ENCODE measurements at places on chromosomes 6 and 20. TPM values are rescaled to one million over a fixed set of nuclear protein-coding genes. Genes with fewer than 3 reads are reported as not detected.

DNA sequence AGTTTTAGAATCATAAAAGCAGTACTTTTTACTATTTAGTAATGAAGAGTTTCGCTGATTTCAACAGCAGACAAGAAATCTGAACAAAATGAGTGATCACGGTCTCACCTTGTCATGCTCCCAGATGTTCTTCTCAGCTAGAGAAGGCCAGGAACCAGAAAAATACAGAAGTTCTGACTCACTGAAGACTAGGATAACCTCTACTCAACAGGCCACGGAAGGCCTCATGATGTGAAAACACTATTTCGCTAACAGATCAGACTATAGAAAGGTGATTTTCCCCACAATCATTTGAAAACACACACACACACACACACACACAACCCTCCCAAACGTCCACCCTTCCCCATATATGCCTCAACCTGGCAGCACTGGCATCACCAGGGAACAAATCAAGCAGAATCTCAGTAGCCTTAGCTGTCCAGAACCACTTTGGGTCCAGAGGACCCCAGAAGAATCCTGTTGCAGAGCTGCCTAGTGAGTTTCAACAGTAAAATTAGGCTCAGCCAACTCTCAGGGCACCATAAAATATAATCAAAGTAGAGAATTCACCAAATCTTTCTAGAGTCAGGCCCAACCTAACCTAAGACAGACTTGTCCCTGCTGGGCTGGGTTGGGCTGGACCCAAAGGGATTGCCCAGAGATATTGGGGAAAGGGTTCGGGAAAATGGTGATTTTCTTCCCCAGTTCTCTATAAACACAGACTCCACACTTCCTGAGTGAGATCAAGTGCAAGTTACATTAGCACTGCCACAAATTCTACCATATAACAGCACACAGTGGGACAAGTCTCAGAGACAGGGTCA lies 7.9 kb downstream of the EXOC2 start:
- no peaks in the 10 kb centered on the region for H3K27me3 ChIP-seq
- no peak overlapping the region for H3K4me3 ChIP-seq
- peak overlapping the region; percentile 32 for H3K27ac ChIP-seq
- H3K4me1 ChIP-seq, result no peaks in the 10 kb centered on the region

TSHZ2 gene
- 26.9 TPM for total RNA-seq

DNA sequence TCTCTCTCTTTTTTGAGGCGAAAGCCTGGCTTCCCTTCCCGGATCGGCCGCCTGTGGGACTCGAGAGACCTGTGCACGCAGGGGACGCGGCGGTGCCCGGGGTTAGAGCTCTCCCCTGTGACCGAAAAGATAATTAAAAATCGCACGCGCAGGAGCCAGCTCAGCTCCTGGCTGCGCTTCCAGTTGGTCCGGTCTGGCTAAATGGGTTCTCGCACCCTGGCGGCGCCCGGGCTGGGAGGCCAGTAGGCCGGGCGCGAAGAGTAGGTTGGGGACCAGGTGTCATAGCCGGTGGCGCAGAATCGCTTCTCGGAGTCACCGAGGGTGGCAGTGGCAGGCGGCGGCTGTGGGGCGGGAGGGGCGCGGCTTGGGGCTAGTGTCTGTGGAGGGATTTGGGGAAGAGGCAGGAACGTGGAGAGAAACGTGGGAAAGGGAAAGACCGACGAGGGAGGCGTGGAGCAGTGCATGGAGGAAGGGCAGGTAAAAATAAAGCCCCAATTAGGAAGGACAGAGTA lies 41.9 kb upstream of the SUPT3H start:
- peak overlapping the region; percentile 12 for H3K27ac ChIP-seq
- H3K36me3 ChIP-seq, result no peaks in the 10 kb centered on the region
- peak overlapping the region; percentile 87 for H3K4me3 ChIP-seq
- DNase-seq, result peak; percentile 32
- H3K4me1 ChIP-seq, result peaks cover 5% of the 10 kb centered on the region
- peaks cover 13% of the 10 kb centered on the region for H3K27me3 ChIP-seq

PRR3 gene
- 9.0 TPM for total RNA-seq

TSPO2 gene
- total RNA-seq, result not detected

CAPN11 gene
- total RNA-seq, result 2.1 TPM

ELOVL2 gene
- total RNA-seq, result 0.60 TPM

DNA sequence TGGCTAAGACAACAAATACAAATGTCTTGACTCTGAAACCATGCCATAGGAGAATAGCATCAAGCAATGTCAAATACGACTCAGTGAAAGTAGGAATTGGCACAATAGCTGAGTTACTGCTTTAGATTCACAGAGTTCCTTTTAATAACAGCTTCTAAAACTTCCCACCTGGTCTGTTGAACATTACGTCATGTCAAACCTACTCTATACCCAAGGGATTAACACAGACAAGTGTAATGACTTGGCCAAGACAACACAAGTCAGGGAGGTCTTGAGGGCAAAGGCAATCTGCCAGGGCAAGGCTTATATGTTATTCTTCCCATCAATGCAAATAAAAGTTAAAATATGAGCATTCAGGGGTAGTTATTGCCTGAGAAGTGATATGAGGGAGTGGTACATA lies 265.1 kb upstream of the PRDM1 start:
- no peak overlapping the region for H3K27ac ChIP-seq
- DNase-seq, result no peak
- no peaks in the 10 kb centered on the region for H3K27me3 ChIP-seq
- H3K4me3 ChIP-seq, result no peak overlapping the region

DNA sequence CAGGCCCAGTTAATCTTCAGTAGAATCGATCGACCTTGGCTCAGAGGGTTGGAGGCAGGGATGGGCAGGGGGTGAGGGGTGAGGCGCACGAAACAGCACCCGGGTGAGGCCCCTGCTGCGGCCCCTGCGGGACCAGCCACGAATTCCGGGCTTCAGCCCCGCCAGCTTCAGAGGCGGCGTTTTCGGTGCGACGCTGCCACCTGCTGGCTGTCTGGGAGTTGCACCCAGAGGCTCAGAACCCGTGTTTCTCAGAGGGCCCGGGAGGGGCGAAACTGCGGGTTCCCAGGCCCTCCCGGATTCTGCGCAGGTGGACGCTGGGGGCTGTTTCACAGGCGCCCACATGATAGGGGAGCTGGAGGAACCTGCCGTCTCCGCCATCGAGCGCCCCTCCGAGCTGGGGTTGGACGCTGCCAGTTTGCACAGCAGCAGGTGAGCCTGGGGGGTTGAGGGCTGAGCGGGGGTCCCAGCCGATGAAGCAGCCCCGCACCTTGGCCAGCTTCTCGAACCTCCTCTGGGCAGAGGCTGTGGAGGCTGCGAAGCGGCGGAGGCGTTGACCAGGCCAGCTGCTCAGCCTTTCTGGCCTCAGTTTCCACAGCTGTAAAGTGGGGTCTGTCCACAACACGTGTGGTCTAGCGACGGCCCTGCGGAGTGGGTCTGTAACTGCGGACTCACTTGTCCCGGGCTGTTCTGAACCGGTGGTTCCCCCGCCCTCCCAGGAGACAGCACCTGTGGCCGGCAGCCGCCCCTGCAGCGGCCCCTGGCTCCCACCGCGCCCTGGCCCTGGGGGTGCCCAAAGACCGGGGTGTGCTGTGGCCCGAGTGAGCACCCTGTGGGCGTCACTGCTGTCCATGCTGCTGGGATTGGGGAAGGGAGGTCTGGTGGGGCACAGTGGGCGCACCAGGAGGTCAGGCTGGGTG lies 2.5 kb upstream of the BHLHE23 start:
- H3K4me3 ChIP-seq, result no peak overlapping the region
- H3K27ac ChIP-seq, result no peak overlapping the region
- peaks cover 7% of the 10 kb centered on the region for H3K4me1 ChIP-seq
- peak; percentile 31 for DNase-seq
- H3K36me3 ChIP-seq, result no peaks in the 10 kb centered on the region

GRCh38 chr6:55713436-55713835 lies 134.4 kb upstream of the HMGCLL1 start:
- no peaks in the 10 kb centered on the region for H3K4me1 ChIP-seq
- H3K27ac ChIP-seq, result no peak overlapping the region
- H3K36me3 ChIP-seq, result no peaks in the 10 kb centered on the region
- no peaks in the 10 kb centered on the region for H3K27me3 ChIP-seq
- H3K4me3 ChIP-seq, result no peak overlapping the region

LY6G5B gene
- 13.0 TPM for total RNA-seq

ZSCAN23 gene
- total RNA-seq, result 2.9 TPM

DNA sequence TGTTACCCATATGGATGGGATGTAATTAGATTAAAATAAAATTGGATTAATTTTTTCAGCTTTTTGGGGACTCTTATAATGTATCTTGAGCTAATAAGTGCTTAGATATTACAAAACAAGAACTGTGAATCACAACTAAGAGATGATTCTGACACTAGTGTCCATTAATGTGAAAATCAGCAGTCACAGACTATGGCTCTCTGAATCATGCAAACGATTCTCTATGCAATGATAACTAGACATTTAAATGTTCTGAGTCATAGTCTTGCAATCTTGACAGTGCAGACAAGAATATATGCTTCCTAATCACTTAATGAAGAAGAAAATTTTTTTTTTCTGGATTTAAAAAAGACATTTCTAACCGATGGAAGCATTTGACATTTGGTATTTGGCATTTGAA lies 82.2 kb upstream of the OPRM1 start:
- H3K27me3 ChIP-seq, result no peaks in the 10 kb centered on the region
- no peaks in the 10 kb centered on the region for H3K36me3 ChIP-seq
- no peak overlapping the region for H3K4me3 ChIP-seq
- no peak overlapping the region for H3K27ac ChIP-seq
- H3K4me1 ChIP-seq, result peaks cover 13% of the 10 kb centered on the region

DNA sequence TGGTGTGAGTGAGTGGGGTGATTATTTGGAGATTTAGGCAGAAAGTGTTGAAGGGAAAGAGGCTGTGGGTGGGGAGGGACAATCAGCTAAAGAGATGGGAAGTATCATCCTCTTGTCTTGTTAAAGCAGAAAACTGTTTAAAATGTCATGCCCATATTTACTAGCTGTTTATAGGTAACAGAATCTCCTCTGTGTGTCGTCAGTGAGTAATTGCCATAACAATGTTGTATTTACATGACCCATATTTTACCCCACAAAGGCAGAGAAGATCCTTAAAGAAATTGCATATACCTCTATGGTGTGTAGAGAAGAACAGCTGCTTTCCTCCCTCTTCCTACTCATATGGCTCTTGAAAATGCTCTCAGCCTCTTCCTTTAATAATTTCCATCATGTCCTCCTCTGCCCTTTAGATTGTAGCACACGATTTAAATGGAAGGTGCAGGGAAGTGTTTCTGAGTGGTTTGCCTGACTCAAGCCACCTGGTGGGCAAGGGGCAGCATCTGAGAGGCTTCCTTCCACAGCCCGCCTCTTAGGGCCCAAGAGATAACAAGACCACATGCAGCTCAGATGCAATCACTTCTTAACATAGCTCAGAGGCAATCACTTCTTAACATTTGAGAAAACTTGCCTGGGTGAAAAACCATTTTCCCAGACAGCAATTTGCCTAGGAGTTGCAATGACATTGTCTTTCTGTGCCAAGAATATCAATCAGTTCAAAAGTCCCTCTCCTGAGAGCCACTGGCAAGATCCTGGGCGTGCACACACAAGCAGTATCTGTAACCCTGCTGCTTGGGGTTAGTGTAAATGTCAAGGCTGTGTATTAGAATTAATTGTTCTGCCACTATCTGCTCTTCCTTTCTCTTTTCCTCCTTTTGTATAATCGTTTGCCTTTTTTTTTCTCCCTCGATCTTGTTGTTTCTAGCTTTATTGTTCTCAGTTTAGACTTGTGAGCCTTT lies 44.1 kb upstream of the EDN1 start:
- H3K27me3 ChIP-seq, result no peaks in the 10 kb centered on the region
- DNase-seq, result no peak
- H3K4me1 ChIP-seq, result no peaks in the 10 kb centered on the region
- no peak overlapping the region for H3K27ac ChIP-seq
- no peaks in the 10 kb centered on the region for H3K36me3 ChIP-seq

- H3K36me3 ChIP-seq, result no peaks in the 10 kb centered on the region
- no peak overlapping the region for H3K27ac ChIP-seq
- no peak for DNase-seq
- H3K4me3 ChIP-seq, result no peak overlapping the region
Measured at GRCh38 chr6:121917834-121918559, 481.5 kb upstream of the HSF2 start.

FYN gene
- total RNA-seq, result 219 TPM

- H3K27ac ChIP-seq, result peak overlapping the region; percentile 5
- no peaks in the 10 kb centered on the region for H3K27me3 ChIP-seq
- H3K4me1 ChIP-seq, result no peaks in the 10 kb centered on the region
- DNase-seq, result no peak
Measured at GRCh38 chr6:84688141-84688873, 76.1 kb downstream of the TBX18 start.

DNA sequence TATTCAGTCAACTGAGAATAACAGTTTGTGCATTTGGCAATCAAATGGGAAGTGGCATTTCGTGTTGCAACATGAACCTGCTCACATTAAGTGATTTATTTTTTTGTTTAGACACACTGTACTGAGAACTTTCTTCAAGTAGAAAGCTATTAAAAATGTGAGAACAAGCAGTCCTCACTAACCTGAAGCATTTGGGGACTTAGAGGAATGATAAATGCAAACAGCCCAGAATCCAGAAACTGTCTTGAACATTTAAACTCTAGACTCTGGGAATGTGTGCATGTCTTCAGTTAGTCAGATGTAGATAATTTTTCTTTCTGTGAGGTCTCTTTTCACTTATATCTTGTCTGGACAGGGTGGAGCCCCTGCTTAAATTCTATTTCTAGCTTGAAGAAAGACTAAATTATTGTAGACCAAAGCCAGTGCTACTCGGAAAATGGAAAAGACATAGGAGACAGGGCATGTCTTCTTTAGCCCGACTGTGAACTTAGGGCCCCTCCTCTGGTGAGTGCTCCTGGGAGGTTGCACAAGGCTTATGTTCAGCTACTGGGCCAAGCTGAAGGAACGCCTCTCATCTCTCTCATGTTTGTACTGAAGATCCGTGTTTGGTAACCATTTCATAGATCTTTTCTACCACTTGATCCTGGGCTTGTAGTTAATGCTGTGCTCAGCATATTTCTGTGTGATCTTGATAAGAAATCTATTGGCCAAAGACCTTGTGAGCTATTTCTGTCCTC lies 70.1 kb downstream of the SLX4IP start:
- no peaks in the 10 kb centered on the region for H3K27me3 ChIP-seq
- H3K27ac ChIP-seq, result peak overlapping the region; percentile 80
- no peak overlapping the region for H3K4me3 ChIP-seq
- H3K36me3 ChIP-seq, result no peaks in the 10 kb centered on the region
- peak; percentile 70 for DNase-seq

DNA sequence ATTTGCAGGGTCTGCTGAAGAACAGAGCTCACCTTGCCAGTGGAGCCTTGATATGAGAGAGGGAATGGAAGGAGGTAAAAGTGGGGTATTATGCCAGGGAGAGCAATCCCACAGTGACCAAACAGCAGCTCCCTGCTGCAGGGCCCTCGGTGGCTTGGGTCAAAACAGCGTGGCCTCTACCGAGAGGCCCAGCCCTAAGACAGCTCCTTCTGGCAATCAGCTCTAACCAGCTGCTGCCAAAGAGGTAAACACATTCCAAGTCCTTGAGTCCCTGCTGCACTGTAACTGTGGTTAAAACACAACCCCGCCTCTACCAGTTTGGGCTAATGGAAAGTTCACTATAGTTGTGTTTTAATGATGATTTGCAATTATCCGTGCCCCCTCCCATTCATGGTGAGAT lies 1.4 kb upstream of the DAAM2 start:
- H3K4me1 ChIP-seq, result peaks cover 28% of the 10 kb centered on the region
- H3K27ac ChIP-seq, result no peak overlapping the region
- no peaks in the 10 kb centered on the region for H3K27me3 ChIP-seq
- no peaks in the 10 kb centered on the region for H3K36me3 ChIP-seq

Measured in tibial nerve (tissue), 4 donors.